ENCODE measurements at places on chromosomes 7 and 10.

GRCh38 chr10:10164848-10165247 lies 852.8 kb upstream of the CELF2 start:
- DNase-seq = no peak

DNA sequence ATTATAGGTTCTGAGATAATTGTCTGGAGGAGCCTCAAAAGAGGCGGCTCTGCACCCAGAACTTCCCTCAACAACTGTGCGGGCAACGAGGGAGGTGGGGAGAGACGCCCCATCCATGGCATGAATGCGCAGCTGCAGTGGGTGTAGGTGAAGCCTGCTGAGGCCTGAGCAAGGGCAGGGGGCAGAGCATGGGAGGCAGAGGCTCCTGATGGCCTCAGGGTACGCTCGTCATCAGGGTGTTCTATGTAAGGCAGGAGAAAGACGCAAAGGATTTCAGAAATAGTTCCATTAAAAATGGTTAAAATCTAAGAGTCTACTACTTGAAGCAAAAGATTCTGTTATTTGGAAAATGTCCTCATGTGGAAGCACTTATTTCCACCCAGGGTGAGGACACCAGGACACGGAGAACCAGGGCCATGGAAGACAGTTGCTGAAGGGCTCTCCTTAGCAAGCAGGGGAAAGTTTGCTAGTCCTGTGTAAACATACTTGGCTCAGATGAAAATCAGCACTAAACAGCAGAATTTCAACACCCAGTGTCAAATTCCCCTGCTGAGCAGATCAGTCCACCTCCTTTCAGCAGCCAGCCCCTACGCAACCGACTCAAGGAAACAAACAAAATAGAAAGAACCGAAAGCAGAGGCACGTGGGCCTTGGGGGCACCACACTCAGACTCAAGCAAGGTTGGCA lies 18.9 kb downstream of the INSIG1 start:
- no peak for DNase-seq

DNA sequence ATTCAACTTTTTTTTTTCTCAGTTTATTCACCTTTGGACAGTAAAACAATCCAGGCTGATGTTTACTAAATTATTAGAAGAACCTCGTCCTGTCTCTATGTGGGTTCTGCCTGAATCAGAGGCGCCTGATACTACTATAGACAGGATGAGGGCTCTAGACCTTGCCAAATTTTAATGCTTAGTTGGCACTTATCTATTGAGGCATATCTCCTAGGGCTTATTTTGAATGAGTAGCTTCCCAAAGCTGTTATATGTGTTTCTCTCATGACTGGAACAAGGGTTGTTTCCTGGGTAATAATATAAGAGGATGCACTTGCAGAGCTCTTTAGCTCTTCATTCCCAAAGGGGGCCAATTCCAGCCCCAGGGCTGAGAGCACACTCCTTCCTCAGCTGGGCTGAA lies 23.6 kb downstream of the HECW1 start:
- no peak for DNase-seq

DNA sequence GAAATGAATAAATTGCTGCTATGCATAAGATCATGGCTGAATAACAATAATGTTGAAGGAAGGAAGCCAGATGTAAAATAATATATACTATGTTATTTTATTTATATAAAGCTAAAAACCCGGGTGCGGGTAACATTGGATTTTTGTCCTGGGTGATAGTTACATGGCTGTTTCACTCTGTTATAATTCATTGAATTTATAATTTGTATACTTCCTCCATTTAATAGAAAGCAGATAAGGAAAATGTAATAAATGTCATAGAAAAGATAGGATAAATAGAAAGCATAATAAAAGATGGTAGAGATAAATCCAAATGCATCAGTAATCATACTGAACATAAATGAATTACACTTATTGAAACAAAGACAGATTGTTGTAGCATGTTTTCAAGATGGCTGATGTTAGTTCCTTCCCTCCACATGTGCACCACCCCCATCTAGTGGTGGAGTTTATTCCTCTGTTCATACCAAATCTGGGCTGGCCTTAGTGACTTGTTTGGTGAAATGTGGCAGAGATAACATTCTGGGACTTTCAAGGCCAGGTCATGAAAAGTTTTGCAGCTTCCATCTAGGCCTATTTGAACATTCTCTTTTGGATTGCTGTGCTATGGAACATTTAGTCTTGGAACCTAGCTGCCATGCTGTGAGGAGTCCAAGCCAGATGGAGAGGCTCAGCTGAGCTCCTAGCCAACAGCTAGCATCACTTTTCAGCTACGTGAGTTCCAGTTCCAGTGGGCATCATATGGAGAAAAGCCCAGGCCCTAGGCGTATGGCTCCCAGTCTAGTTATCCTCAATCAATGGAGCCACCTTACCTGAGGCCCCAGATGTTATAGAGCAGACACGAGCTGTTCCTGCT lies 46.9 kb downstream of the AHCYL2 start:
- DNase-seq = no peak

DNA sequence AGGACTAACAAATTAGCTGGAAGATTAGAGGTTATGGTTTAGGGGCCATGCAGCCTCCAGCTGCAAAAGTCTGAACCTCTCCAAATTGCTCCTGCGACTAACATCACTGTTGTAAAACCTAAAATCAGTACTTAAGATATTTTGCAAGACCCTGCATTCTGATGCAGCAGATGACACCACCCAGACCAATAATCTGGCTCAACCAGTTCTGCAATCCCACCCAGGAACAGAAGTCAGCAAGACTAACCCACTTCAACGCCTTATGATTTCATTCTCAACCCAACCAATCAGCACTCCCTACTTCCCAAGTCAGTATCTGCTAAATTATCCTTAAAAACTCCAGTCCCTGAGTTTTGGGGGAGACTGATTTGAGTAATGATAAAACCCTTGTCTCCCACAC lies 250.8 kb upstream of the MBL2 start:
- no peak for DNase-seq

GRCh38 chr10:132951926-132952325 lies 9.6 kb upstream of the CFAP46 start:
- no peak for DNase-seq

DNA sequence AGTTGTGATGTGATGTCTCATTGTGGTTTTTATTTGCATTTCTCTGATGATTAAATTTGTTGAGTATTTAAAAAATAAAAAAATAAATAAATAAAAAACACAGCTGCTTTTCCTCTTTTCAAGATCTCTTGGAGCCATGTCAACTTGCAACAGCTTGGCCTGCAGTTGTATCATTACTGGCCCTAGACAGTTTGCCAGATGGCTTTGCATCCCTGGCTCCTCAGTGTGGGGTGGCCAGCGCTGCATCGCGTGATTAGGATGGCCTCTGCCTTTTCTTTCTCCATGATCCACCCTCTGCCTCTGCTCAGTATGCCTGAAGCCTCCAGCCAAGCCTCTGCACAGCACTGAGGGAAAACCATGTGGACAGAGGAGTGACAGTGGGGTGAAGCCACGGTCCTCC lies 96.8 kb downstream of the PPP1R3C start:
- peak; percentile 55 for DNase-seq

DNA sequence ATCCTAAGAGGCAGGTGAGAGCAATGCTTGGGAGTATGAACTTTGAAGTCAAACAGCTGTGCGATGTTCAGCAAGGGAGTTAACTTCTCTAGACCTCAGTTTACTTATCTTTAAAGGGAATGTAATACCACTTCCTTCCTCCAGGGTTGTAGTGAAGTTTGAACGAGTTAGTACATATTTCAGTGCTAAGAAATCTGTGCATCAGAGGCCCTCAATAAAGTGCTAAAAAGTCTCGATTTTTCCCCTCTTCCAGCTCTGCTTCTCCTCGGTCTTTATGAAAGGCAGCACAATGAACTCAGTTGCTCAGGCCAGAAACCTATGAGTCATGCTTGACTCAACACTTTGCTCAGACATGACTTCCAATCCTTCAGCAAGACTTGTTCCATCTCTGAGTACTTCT lies 418.9 kb downstream of the MDFIC start:
- DNase-seq = no peak

Data from uterus (tissue), 4 donors.